B cell (primary cell): ENCODE measurements at places on chromosomes 6 and 20.

GRCh38 chr20:20303320-20303719 is 64.6 kb upstream of the INSM1 start:
- DNase-seq = no peak

GRCh38 chr6:83601119-83601518 is 88.8 kb downstream of the PRSS35 start:
- DNase-seq = no peak

DNA sequence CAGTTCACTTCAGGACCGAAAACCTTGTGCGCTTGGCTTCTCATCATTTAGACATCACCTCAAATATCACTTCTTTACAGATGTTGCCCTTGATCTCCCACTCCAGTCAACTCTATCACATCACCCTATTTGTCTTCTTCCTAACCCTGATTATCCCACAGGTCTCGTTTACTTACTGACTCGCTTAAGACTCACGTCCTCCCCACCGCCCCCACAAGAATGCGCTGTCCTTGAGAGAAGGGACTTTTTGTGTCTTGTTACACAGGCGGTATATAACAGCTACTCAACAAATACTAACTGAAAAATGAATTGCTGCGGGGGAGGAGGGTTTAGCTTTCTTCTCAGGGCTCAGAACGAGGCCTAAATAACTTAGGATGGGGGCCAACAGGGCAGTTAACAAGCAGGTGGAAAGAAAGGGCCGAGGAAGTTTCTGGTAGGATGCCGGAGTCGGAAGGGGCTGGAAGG is 527 bp downstream of the TOMM34 start:
- DNase-seq = peak; percentile 69

DNA sequence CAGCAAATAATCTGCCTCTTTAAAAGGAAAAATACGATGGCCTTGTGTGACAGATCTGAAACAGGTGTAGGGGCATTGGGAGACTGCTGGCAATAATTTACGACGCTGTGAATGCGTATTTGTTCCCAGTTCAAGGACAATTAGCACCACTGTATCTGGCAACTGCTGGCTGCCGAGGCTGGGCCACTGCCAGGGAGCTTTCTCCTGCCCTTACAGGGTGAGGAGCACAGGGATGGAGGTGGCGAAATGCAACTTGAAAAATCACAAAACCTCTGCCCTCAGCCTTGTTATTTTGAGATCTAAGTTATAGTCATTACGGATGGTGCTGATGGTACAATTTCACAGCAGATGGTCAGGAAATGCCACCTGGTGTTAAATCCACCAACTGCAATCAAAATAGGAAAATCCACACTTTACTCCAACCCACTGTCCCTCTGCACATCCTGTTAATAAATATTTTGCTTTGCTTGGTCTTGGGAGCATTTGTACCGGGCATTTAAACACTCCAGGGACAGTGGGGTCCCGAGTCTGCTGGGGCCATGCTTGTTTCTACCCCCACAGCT is 6.4 kb downstream of the MYLK4 start:
- DNase-seq = no peak

- DNase-seq = no peak
These were observed 43.7 kb downstream of the VGLL2 start for GRCh38 chr6:117309069-117309468.

GRCh38 chr6:143074670-143075318 is 14.1 kb downstream of the AIG1 start:
- DNase-seq = no peak

- peak; percentile 55 for DNase-seq
These were observed 1.3 kb downstream of the MAN1A1 start for GRCh38 chr6:119348096-119348747.

DNA sequence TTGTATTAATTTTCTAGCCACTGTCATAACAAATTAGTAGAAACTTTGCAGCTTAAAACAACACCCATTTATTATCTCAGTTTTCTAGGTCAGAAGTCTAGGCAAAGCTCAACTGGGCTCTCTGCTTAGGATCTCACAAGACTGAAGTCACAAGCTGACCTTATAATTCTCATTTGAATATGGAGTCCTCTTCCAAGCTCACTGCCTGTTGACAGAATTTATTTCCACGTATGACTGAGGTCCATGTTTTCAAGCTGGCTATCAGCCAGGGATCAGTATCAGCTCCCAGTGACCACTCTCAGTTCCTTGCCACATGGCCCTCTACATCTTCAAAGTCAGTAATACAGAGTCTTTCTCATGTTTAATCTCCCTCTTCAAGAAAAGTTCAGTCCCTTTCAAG is 11.7 kb upstream of the HLA-DQB2 start:
- no peak for DNase-seq

DNA sequence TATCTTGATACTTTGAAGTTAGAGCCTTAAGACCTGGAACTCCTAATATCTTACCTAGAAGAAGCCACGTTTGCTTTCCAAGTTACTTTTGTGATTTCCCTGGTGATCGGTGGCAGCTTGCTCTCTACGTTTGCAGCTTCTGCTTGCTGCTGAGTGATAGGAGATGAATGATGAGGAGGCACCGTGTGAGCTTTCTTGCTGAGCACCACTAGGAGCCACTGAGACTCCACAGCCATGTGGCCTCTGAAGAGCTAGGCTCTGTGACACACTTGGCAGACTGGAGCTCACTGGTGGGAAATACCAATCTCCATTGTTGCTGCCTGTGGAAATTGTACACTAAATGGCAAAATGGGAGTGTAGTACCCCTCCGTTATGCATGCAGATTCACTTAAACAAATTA is 161.8 kb downstream of the IBTK start:
- DNase-seq = no peak
